ENCODE measurements at places on chromosomes 7 and 10.

GRCh38 chr7:76515999-76516443 lies 5.7 kb downstream of the UPK3B start:
- DNase-seq, result no peak

DNA sequence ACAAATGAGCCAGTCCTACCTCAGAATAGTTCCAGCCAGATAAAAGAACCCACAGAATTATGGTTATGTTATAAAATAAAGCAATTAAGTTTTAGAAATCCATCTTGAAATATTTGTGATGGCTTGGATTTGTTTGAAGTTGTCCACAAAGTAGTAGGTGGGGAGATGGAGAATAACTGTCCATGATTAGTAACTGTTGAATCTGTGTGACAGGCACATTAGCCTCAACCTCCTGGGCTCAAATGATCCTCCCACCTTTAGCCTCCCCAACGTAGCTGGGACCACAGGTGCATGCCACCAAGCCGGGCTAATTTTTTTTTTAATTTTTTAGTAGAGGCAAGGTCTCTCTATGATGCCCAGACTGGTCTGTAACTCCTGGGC lies 10.1 kb downstream of the HNRNPF start:
- no peak for DNase-seq

DNA sequence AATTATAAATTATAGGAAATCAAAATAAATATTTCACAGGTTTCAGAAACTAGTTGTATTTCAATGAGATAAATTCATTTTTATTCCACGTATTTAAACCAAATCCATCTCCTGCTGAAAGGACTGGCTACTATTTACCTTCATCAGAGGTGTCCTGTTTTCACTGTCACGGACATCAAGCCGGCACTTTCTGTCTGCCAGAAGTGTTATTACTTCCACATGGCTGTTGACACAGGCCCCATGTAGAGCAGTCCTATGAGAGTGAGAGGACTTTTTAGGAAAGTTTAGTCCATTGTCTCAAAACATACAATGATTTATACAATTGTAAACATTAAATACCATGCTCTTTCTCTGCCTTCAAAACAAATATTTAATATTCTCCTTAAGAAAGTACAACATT lies 100.4 kb upstream of the ACBD5 start:
- no peak for DNase-seq

GRCh38 chr7:132805766-132806165 lies 229.5 kb upstream of the PLXNA4 start:
- no peak for DNase-seq

DNA sequence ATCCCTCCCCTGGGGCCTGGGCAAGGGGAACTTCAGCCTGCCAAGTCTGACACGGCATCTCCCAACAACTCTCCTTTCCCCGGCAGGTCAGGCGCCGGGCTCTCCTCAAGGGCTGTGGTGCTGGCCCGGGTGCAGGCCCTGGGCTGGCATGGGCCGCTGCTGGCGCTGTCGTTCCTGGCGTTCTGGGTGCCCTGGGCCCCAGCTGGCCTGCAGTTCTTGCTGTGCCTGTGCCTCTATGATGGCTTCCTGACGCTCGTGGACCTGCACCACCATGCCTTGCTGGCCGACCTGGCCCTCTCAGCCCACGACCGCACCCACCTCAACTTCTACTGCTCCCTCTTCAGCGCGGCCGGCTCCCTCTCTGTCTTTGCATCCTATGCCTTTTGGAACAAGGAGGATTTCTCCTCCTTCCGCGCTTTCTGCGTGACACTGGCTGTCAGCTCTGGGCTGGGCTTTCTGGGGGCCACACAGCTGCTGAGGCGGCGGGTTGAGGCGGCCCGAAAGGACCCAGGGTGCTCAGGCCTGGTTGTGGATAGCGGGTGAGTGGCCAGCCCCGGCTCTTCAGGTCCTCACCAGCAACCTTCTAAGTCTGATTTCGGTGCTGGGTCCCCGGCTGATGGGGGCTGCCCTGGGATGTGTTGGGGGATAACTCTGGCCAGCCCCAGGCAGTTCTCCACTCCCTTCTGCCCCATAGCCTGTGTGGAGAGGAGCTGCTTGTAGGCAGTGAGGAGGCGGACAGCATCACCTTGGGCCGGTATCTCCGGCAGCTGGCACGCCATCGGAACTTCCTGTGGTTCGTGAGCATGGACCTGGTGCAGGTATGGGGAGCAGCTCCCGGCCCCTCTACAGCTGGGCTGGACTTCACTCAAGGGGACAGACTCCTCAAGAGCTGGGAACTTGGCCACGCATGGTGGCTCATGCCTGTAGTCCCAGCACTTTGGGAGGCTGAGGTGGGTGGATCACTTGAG lies 19.5 kb upstream of the C10orf95 start:
- DNase-seq, result no peak

DNA sequence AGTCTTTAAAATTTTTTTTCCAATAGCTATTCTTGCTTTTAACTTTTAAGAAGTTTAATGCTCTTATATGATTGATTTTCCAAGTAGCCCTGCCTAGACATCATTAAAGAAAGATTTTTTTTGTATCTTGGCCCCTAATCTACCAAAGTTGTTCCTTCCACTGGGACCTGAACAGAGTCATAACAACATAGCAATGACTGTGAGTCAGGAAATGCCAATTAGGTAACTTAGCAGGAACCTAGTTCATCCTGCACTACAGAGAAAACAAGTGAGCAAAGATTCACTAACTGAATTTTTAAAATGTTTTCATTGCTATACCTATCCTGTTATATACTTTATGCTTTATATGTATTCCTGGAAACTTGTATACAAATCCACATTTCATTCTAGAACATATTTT lies 284.7 kb downstream of the BICC1 start:
- DNase-seq, result no peak

- DNase-seq, result no peak
Measured at GRCh38 chr10:60096761-60097513, 190.6 kb upstream of the CCDC6 start.

GRCh38 chr7:88046839-88047573 lies 113.0 kb downstream of the ADAM22 start:
- DNase-seq, result no peak

DNA sequence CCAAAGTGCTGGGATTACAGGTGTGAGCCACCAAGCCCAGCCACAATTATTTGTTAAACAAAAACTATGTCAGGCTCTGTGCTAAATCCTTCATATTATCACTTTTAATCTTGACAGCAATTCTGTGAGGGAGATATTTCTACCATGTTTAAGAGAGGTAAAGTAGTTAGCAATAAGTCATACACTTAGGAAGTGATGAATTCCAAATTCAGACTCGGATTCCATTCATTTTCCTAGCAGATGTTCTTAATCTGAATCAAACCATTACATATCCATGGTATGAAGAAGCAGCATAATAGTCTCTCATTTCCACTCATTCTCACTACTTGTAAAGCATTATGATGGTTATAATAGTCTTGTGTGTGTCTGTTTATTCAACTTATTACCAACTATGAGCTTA lies 2.9 kb upstream of the CD36 start:
- DNase-seq, result no peak

DNA sequence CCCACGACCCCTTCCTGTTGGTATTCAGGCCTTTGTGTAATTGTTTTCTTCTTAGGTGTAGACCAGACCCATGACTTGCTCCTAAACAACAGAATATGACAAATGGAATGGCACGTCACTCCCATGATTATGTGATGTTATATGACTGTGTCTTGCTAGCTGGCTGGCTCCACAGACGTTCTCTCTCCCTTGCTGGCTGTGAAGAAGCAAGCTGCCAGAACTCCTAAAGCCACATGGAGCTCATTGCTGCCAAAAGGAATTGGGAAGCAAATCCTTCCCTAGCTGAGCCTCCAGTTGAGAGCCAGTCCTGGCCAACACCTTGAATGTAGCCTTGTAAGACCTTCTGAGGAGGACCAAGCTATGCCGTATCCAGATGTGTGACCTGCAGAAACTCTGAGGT lies 74.2 kb downstream of the RAB18 start:
- DNase-seq, result no peak

DNA sequence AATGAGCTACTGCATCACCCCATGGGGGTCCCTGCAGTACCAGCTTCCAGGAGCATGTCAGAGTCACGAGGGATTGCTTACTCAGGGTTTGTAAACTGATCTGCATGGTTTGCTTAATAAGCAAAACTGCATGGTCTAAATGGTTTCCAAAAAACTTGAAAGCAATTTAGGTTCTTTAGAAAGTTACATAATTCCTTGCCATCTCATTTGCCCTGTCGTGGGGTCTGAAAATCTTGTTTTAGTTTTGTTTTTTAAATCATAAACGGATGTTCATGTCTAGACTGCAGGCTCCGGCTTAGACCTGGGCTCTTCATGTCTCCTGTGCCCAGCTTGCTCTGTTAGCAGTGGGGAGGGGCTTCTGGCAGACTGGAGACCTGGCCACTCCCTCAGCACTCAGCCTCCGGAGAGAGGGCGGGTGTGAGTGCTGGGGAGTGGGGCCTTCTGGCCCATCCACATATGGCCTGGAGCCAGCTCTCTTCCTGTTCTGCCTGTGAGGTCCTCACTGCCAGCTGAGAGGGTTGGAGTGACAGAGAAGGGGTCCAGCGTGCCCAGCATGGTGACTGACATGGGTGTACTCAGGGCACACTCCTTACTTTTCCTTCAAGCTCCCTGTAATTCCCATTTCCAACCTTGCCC lies 17.5 kb downstream of the PRF1 start:
- DNase-seq, result no peak

- no peak for DNase-seq
Measured at GRCh38 chr10:96688789-96689188, 31.5 kb downstream of the PIK3AP1 start.

GRCh38 chr10:82980321-82980720 lies 1105.3 kb downstream of the NRG3 start:
- no peak for DNase-seq
